NCI-H748 treated with DMSO at 0.1 percent for 48 hours (cell line): ENCODE measurements at places on chromosomes 5 and 9.

DNA sequence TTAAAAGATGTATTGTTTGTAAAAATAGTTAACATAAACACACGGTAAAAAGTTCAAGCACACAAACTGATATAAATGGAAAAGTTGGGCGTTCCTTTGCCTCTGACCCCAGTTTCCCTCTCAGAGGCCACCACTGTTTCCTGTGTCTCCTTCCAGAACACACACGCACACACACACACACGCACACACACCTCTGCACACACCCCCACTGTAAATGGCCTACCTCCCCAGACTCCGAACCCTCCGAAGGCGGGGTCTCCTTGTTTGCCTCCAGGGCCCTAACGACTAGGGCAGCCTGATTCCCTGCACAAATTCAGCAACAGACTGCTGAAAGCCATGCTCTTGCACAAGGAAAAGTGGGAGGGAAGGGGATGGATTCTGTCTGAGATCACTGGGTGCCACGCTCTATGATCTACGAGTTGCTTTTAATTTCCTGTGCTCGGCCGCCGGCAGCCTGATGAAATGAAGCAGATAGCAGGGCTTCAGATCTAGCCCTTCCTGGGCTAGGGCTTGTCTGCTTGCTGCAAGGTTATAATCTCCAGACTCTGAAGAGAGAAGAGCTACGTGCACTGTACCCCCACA is 184.0 kb upstream of the IL12B start:
- no peak for DNase-seq

GRCh38 chr5:143593723-143594122 is 190.2 kb upstream of the NR3C1 start:
- no peak for DNase-seq

GRCh38 chr9:91756510-91756780 is 193.6 kb downstream of the ROR2 start:
- DNase-seq, result no peak

DNA sequence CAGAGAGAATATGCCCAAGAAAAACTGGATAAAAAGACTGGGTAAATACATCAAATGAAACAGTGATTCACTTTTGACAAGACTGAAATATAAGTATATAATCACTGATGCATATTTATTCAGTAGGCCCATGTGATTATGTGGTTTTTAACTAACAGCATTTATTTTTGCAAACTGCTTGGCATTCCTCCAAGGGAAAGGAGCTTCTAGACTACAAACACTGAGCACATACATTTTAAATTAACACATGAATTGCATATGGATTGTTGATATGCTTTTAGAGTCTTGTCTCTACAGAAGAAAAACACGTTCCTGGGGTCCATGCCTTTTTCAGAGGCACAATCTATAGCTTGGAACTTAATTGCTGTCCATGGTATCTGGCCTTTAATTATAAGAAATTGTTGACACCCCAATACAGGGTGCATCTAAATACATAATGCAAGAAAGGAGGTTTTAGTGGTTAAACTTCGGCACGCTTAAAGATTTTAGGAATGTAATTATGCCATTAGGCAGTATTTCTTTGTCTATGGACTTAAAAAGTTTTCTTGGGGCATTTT is 6.9 kb upstream of the MEIKIN start:
- peak; percentile 38 for DNase-seq

- DNase-seq, result no peak
Measured at GRCh38 chr5:135313946-135314345, 85.1 kb downstream of the MACROH2A1 start.

DNA sequence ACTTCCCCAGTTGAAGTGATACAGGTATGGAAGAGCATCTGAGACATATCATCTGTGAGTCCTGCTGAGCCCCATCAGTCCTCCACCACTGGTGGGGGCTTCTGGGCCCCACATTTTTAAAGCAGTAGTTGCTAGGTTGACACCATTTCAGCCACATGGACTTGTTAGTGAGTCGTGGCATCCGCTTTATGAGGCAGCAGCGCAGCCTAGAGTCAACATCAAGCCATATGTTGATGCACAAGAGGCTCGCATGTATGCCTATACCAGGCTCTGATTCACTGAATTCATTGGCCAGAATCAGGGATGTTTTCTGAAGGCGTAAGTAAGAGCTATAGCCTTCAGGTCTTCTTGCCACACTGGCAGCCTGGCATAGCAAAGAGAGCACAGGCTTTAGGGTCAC is 26.8 kb downstream of the ZNF346 start:
- no peak for DNase-seq

DNA sequence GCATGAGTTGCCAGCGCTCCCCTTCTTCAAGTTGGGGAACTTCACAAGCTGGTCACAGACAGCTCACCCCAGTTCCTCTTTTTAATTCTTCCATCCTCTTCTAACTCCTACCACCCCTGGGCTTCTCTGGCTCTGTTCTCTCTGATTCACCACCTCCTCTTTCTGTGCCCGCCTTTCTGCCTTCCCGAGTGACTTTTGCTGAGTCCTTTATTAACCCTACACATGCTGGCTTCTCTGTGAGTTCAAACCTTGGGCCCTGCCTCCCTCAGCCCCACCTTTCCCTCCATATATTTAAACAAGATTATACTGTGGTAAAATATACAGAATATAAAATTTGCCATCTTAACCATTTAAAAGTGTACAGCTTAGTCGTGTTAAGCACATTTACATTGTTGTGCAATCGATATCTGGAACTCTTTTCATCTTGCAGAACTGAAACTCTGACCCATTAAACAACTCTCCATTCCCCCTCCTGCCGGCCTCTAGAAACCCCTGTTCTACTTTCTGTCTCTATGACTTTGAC is 32.0 kb downstream of the SLC46A2 start:
- no peak for DNase-seq

DNA sequence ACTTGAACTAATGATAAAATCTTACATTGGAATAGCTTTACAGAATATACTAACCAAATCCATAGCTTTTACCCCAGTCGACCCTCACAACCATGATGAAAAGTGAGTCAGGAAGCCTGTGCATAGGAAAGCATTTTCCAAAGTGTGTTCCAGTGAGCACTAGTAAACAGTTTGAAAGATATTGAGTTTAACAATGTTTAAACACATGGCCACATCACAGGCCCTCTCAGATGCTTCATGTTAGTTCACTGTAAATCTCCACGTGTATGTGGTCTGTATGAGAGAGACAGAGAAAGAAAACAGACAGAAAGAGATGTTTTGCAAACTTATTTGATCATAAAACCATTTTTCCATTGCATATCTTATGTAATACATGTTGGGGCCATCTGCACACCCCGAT is 27.0 kb downstream of the PRUNE2 start:
- DNase-seq, result no peak

- no peak for DNase-seq
Measured at GRCh38 chr9:37374892-37375291, 47.6 kb upstream of the GRHPR start.

DNA sequence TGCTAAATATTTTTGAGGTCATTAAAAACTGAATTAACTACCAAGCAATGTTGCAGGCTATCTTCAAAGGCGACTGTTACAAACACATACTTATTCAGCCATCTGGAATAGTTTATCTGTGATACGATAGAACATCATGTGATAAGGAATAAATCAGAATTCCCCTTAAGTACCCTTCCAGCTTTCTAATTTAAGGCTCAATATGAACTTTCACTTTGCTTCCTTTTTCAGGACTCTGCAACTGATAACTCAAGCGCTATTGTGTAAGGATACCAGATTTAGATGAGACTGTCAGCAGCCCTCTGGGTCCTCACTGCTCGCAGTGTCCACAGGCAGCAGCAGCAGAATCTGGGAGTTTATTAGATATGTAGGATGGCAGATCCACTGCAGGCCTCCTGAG is 416.3 kb downstream of the SPATA31D1 start:
- DNase-seq, result no peak

- no peak for DNase-seq
Measured at GRCh38 chr5:1755321-1755949, 44.2 kb downstream of the MRPL36 start.

- DNase-seq, result no peak
Measured at GRCh38 chr5:150186897-150187296, 3.0 kb upstream of the SLC6A7 start.

DNA sequence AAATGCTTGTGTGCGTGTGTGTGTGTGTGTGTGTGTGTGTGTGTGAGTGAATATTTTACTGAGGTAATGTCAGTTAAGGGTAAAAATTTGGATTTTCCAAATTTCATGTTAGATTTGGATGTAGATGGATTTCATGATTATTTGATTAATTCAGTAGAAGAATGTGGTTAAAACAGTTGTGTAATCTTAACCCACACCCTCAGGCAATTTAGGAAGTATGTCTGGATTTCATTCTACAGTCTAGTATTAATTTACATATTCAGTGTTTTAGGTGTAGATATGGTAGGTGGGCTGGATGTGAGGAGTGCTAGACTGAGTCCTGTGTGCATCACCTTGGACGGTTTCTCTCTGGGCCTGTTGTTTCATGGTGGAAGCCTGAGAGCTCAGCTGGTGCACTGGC is 99.1 kb upstream of the CKMT2 start:
- DNase-seq, result no peak

- DNase-seq, result peak; percentile 70
Measured at GRCh38 chr9:89606049-89606623, 1.3 kb downstream of the GADD45G start.

DNA sequence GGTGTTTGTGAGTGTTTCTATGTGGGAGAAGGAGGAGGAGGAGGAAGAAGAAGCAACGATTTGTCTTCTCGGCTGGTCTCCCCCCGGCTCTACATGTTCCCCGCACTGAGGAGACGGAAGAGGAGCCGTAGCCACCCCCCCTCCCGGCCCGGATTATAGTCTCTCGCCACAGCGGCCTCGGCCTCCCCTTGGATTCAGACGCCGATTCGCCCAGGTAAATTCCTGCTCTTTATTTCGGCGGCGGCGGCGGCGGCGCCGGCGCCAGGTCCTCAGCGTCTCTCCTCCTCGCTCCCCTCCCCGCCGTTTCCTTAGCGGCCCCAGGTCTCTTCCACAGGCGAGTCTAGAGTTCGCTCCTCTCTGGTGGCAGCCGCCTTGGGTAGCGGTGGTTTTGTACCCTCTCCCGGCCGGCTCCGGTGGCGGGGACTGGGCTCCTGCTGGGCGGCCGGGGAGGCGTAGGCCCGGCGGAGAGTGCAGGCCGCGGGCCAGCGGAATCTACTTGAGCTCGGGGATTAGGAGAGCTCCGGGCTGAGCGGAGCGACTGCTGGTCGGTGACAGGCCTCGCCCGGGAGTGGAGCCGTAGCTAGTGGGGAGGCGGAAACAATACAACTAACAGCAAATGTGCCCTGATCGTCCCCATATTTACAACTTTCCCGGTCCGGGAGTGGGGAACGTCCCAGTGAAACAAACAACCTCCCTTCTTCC is 547 bp downstream of the NIPBL start:
- peak; percentile 93 for DNase-seq
